Esophagus squamous epithelium (tissue), 5 donors: ENCODE measurements at places on chromosomes 2 and 18. TPM values are rescaled to one million over a fixed set of nuclear protein-coding genes. Genes with fewer than 3 reads are reported as not detected.

ANKRD30BL gene
- not detected for total RNA-seq

SNED1 gene
- total RNA-seq = 5.8 TPM

TUBB8B gene
- 0.40 TPM for total RNA-seq

EDAR gene
- 3.9 TPM for total RNA-seq

CCDC102B gene
- 3.4 TPM for total RNA-seq

SH2D6 gene
- total RNA-seq = not detected

CREG2 gene
- total RNA-seq = 2.0 TPM

KIF5C gene
- 0.09 TPM for total RNA-seq

CAPN13 gene
- 5.8 TPM for total RNA-seq

KLHL41 gene
- total RNA-seq = 0.40 TPM

- no peak for DNase-seq
Measured at GRCh38 chr18:48539406-48540250, 797 bp downstream of the CTIF start.

DNA sequence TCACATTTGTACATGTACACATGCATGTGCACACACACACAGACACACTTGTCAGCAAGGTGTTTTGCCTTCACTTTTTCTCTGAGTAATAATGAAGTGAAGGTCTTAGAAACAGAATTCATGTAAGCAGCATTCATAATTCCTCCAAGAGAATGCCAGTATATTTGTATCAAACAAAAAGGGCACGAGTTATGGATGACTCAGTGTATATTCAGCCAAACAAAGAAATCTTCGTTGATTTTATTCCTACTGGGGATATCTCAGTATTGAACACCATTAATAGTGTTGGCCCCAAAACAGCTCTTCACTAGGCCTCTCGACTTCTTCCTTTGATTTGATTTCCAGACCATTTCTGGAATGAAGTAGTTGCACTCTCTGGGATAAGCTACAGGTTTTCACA, 125.3 kb downstream of the PIK3C3 start:
- no peak for DNase-seq

DNA sequence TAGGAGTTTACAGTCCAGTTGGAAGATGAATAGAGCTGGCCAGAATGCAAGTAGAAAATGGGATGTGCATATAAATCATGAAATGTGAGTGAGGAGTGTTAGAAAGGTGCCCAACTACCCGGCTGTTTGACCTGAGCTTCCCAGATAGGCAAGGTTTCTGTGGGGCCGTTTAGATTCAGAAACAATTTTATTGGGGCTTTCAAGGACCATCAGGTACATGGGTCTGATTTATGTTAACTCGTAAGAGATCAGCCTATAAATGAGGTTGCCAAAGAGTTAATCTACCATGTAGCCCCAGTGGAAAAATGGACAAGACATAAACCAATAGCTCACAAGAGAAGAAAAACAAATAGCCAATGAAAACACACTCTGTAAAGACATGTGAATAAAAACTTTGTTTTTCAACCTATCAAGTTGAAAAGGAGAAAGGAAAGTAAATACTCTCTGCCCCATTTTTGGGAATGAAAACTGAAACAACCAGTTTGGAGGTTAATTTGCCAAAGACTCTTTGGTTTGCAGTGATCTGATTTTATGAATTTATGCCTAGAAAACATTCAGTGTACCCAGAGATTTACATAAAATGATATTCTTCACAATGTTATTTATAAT, 77.4 kb downstream of the TMEM247 start:
- DNase-seq = no peak

- DNase-seq = no peak
Measured at GRCh38 chr18:60182223-60182622, 190.4 kb downstream of the MC4R start.

DNA sequence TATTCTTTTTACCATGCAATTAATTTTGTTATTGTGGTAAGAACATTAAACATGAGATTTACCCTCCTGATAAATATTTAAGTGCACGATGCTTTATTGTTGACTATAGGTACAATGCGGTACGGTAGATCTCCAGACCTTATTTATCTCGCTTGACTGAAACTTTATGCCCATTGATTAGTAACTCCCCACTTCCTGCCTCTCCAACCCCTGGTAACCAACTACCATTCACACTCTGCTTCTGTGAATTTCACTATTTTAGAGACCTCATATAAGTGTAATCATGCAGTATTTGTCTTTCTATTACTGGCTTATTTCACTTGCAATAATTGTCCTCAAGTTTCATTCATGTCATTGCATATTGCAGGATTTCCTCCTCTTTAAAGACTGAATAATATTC, 195.7 kb upstream of the ID2 start:
- DNase-seq = no peak

GRCh38 chr2:174465327-174465726, 21.5 kb downstream of the GPR155 start:
- DNase-seq = no peak

GRCh38 chr2:5561006-5561405, 131.2 kb upstream of the SOX11 start:
- no peak for DNase-seq

DNA sequence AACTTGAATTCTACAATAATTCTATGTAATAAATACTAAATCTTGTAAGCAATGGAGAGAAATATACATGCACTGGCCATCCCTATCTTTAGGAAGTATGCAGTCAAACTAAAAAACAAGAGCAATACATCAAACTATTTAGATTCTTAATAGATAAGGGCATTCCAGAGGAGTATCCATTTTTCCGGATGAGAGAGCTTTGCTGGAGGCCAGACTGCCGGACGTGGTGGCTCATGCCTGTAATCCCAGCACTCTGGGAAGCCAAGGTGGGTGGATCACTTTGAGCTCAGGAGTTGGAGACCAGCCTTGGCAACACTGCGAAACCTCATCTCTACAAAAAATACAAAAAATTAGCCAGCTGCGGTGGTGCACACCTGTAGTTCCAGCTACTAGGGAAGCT, 60.8 kb downstream of the KIF5C start:
- DNase-seq = no peak

GRCh38 chr2:66334237-66335029, 100.5 kb upstream of the MEIS1 start:
- no peak for DNase-seq

- DNase-seq = no peak
Measured at GRCh38 chr2:16189836-16190160, 249.4 kb downstream of the MYCN start.

- DNase-seq = no peak
Measured at GRCh38 chr2:164644036-164644700, 22.9 kb upstream of the GRB14 start.

DNA sequence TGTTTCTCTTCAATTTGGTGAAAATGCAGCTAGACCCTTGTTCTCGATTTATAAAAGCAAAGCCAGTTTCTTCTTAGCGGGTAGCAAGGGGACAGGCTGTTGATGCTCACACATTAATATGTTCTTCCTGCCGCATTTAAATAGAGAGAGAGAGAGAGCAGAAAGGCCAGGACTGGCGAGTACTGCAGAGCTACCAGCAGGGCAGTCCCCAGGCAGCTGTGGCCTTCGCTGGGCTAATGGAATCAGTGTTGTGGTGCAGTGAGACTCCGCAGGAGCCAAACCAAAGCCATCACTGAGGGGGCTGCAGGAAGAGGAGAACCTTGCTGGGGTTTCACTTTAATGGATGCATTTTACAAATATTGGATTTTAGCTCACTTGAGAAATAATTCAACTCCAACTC, 223.6 kb downstream of the ACTR3 start:
- DNase-seq = no peak

DNA sequence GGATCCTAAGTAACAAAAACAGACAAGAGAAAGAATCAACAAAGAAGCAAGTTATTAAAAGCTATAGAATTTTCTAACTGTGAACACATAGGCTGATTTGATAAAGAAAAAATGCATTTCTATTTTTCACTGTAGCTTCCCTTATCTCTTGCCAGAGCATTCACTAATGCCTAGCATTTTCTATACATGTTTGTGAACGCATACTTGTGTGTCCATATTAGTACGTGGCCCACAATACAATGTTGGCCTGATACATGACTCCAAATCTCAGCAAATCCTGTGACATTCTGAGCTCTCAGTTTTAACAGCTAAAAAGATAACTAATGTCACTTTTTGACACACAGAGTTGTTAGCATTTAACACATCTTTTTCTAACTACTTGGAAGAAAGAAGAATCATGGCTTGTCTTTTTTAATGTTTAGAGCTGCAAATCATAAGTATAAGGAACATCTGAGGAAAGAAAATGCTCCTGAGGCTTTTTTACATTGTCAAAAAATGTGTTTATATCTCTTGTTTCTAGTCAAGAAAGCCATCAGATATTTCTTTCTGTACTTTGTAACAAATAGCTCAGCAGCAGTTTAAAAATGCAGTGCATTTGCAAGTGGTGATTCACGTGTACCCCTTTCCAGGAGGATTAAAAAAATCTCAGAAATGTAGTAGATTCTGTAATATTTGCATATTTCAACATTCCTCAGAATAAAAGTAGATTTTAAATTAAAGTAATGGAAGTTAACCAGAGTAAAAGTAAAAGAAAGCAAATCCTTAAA, 1646.8 kb upstream of the TMEFF2 start:
- no peak for DNase-seq

GRCh38 chr2:32804205-32804604, 142.5 kb upstream of the LTBP1 start:
- no peak for DNase-seq

GRCh38 chr2:208363485-208363884, 43.1 kb upstream of the PTH2R start:
- no peak for DNase-seq

- no peak for DNase-seq
Measured at GRCh38 chr2:235538981-235539380, 45.1 kb downstream of the AGAP1 start.

- DNase-seq = no peak
Measured at GRCh38 chr2:31475692-31476091, 61.1 kb upstream of the XDH start.

DNA sequence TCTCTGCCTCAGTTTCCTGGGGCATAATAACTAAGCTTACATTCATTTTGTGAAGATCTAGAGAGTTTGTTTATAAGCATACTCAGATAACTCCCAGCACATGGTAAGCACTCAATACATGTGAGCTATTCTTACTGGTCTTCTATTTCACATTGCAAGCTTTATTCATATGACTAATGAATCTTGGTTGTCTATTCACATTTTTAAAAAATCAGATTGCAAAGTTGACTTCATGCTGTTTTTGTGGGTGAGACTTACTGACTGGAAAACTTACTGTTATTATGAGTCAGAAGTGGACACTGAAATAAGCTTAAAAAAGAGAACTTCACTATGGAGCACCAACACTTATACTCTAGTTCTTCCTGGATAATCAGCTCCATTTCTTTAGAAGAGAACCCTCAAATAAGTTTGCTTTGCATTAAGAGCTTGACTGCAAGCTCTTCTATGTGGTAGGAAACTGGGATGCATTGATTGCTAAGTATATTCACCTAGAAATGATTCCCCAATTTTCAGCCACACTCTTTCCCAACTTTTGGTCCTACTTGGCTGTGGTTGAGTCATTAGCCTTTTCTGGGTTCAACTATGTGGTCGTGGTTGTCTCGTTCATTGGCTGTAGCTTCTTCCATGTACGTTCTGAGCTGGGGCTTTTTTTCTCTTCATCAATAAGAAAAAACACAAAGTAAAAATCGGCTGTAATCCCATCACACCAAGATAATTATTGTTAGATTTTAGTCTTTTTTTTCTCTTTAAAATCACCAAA, 29.5 kb upstream of the RBMS1 start:
- DNase-seq = no peak

- no peak for DNase-seq
Measured at GRCh38 chr2:109164311-109164710, 35.3 kb downstream of the SH3RF3 start.

DNA sequence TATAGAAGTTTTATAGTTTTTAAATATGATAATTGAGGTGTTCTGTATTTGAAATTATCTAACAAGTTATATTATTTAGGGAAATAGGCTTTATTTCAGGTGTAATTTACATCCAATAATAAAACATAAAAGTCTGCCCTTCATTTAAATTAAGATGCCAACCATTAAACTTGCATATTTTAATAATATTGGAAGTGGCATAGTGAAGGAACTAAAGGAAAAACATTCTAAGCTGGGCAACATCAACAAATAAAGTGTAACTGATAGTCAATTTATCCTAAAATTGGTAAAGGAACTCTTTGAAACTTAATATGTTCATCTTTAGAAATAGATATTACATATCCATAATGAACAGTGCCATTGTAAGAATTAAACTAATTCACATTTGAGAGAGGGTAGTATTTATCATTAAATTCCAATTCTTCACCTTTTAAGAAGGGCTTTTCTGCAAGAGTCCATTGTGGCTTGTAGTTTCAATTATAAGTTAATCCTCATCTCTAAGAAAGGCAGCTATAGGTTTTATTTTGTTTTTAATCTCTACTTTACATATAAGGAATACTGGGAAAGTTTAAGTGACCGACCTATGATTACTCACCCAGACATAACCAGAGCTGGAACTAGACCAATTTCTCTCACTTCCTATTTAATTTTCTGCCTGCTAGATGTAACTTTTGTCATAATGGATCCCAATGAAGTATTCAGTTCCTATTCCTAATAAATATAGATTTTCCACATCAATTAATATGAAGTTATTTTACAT, 401.6 kb downstream of the XIRP2 start:
- DNase-seq = no peak

DNA sequence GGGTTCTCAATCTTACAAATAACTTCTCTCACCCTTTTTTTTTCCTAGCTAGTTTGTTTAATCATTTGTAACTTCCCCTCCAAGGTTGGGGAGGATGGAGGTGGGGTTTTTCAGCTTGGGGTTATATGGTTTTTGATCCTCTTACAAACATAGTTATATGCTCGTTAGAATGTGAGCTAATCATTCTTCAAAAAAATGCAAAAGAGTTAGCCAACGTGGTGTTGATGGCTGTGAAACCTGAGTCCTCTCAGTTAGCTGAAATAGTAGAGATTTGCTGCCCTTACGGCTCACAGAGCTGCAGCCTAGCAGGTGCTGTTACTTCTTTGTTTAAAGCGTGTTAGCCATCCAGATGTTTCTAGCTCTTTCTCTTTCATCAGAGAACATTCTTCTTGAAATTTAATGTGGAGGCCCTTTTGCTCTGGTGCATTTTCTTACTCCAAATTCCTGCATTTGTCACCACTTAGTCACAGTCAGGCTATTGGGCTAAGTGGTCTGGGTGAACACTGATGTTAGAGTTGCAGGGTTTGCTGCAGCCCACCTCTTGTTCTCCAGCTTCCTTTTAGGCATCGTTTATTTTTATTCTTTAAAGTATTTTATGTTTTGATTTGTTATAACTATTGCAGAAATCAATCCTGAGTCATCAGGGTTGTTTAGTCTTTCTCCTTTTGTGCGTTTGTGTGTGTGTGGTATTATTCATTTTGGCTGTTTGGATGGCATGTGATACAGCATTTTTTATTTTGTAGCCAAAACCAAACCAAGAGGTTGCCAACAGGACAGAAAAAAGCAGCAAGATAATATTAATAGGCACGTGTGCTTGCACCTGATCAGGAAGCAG, 41.1 kb downstream of the LIMS1 start:
- DNase-seq = no peak

- no peak for DNase-seq
Measured at GRCh38 chr2:37629529-37629928, 41.9 kb downstream of the CDC42EP3 start.

DNA sequence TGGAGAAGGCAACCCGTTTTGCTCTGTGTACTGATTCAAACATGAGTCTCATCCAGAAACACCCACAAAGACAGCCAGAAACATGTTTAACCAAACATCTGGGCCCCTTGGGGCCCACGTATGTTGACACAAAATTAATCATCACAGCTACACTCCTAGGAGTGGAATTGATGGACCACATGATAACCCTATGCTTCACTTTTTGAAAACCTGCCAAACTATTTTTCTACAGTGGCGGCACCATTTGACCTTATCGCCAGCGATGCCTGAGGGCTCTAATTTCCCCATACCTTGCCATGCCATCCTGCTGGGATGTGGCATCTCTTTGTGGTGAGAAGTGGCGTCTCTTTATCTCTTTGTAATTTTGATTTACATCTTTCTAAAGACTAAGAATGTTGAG, 38.5 kb downstream of the PSMG2 start:
- no peak for DNase-seq
